ENCODE measurements at places on chromosomes 11 and 22. TPM values are rescaled to one million over a fixed set of nuclear protein-coding genes. Genes with fewer than 3 reads are reported as not detected.

DNA sequence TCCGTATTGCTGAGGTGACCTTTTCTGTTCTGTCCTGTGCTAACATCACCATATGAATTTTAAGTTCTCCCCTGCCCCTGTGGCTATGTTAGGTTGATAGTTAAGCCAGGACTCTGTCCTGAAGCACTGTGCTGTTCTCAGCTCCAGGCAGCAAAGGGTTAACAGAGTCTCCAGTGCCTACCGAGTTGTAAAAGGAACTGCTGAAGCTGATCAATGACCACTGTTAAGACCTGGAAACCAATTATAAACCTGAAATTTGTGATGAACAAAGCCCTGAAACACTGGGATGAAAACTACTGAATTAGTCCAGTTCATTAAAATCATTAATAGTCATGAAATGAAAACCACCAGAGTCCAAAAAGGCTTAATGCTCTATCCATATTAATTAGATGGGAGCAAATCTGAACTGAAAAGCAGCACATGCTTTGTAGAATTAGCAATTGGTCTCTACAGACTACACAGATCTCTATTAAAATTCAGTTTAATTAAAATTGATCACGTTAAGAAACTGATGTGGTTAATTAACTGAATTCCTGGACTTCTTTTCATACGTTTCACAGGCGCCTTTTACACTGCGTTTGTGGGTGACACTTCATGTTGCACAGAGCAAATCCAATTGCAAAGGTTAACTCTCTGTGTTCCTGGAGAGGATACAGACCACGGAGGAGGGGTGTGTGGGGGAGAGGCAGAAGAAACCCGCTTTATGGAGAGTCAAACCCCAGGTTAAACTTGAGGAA lies 188.5 kb upstream of the MPPED2 start:
- no peak for DNase-seq

GRCh38 chr11:291281-292210 lies 2.6 kb downstream of the PGGHG start:
- no peak for DNase-seq

GRCh38 chr11:95729462-95729861 lies 60.1 kb downstream of the FAM76B start:
- DNase-seq = no peak

GRCh38 chr22:50141462-50141861 lies 29.1 kb upstream of the PANX2 start:
- no peak for DNase-seq

Gene UCP3
- total RNA-seq = 0.24 TPM

DNA sequence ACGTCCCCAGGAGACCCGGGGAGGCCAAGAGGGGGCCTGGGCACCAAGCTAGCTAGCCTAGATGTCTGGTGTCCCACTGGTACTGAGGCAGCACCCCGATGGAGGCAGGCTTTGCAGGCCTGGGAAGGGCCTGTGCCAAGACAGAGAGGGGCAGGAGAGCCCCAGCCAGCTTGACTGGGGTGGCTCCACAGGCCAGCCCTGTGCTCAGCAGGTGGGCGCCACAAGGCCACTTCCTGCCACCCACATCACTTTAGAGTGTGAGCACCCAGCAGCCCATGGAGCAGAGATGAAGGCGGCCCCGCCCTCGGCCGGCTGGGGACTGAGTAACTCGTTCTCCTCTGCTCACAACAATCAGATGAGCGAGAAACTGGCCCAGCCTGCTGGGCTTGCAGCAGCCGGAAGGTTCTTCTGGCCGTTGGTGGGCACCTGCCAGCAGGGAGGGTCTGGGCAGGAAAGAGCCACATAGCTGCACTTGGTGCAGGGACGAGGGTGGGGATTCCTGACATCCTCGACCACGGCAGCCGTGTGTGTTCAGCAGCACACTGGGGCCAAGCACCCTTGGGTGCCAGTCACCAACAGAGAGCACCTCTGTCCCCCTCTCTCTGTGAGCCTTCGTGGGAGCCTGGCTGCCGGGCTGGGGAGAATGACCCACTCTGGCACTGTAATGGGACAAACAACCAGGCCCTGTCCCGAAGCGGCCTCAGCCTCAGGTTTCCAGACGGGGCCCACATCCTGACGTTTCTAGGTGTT lies 7.6 kb downstream of the OSBPL5 start:
- no peak for DNase-seq

GRCh38 chr11:126497581-126498122 lies 142.2 kb downstream of the ST3GAL4 start:
- DNase-seq = peak; percentile 68

DNA sequence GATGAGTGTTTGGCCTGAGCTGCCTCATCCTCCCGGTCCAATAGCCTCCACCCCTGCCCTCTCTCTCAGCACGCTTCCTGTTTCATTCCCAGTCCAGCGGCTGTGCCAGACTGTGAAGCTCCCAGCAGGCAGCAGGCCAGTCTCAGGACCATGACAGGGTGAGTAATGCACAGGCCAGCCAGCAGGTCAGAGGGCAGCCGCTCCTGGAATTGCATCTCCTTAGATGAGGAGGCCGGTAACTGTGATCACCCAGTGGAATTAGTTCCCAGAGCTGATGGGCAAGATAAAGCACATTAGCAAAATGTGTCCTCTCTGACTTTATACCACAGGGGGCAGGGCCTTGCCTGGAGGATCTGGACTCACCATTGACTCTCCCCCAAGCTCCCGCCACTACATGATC lies 251.2 kb downstream of the ETS1 start:
- no peak for DNase-seq

GRCh38 chr11:75275581-75275980 lies 35.0 kb downstream of the TPBGL start:
- DNase-seq = peak; percentile 44

Gene ACTN3
- total RNA-seq = not detected

DNA sequence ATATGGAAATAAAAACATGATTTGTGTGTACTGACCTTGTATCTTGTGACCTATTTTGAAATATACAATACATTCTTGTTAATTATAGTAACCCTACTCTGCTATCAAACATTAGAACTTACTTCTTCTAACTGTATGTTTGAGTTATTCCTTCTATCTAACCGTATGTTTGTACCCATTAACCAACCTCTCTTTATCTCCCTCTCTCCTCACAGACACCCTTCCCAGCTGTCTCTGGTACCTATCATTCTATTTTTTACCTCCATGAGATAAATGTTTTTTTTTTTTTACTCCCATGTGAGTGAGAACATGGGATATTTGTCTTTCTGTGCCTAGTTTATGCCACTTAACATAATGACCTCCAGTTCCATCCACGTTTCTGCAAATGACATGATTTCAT lies 128.7 kb downstream of the DDX10 start:
- no peak for DNase-seq

Gene IFITM10
- total RNA-seq = not detected

- DNase-seq = no peak
Measured at GRCh38 chr11:62600367-62601121, 1.1 kb downstream of the MTA2 start.

DNA sequence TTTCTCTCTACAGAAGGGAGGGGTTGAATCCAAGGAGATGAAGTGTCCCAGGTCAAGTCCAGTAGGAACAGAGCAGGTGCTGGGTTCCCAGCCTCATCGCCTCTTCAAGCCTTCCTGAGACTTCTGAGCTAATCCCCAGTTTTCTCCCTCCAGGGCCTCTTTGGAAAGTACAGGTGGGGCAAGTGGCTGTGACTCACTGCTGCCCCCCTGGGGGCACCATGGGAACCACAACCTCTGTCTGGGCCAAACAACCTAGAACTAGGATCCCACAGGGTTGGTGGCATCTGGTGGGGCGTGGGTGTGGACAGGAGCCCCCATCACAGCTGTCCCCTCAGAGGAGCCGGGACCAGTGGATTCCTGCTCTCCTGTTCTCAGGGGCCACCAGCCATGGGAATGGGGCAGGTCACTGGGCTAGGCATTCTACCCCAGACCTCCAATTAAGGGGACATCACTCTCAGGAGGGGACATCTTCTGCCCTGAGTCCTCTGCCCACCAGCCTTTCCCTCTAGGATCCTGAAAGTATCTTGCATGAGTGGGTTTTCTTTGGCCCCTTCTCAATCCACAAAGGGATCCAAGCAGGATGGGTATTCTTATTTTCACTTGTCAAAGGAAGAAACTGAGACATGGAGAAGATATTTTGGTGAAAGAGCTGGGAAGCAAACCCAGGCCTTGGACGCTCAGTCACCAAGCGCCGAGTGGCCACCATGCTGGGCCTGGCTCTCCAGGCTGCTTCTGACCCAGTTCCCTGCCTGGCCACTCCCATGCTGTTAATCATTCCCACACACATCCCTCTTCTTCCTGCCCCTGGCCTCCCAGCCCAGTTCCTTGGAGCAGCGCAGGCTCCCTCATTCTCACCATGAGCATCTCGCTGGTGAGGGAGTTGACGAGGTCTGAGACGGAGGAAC lies 23.8 kb downstream of the LRRC10B start:
- no peak for DNase-seq

- DNase-seq = no peak
Measured at GRCh38 chr22:18044548-18045271, 20.3 kb upstream of the MICAL3 start.

Gene RAG2
- total RNA-seq = 0.72 TPM

Gene TRIM51
- total RNA-seq = not detected

Gene CENPM
- total RNA-seq = not detected

DNA sequence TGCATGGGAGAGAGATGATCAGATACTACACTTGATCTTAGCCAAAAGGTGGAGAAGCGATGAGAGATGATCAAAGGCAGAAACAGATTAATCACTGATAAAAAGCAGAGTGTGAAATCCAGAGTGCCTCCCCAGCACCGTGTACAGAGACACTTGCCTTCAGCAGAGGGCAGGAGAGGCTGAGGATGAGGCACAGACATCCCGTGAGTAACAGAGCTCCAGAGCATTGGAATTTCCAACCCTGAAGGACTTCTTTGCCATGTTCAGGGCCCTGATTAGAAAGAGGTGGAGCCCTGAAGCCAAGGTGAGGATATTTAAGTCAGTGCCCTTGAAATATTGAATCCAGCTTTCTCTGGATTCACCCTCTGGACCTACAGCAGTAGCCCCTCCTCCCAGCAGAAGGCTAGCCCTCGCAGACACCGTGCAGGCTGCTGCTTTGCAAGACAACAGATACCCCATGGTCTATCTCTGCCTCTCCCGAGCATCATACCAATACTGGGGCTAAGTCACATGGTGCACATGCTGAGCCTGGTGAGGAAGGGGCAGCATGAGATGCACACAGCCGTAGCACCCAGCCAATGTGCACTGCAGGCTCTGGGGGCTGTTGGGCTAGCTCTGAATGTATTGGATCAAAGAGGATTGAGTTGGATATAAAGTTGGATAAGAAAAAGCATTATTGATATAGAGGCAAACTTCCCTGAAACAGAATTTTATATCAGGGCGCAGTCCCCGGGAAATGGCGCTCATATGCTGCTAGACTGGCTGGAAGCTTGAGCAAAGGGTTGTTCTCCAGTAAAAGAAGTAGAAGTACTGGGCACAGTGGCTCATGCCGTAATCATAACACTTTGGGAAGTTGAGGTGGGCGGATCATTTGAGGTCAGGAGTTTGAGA lies 200.3 kb upstream of the B3GAT1 start:
- no peak for DNase-seq

DNA sequence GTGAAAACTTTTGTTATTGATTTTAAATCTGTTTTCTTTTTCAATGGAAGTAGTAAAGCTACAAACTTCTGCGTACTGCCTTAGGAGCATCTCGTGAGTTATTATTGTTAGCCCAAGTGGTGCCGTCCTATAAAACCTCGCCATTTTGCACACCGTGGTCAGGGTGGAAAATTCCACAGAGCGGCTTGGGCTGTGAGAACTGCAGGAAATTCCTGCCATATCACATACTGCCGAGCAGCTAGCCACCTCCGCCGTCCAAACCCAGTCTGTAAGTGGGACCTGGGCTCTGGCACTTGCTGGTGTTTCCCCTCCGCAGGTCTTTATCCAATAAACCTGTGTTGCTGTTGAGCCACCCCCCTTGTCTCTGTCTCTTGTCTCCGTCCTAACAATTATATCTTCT lies 88.0 kb upstream of the POU2AF2 start:
- no peak for DNase-seq

- DNase-seq = peak; percentile 57
Measured at GRCh38 chr11:132064987-132065620, 694.7 kb downstream of the NTM start.

GRCh38 chr11:82810326-82810725 lies 76.7 kb upstream of the FAM181B start:
- no peak for DNase-seq

- DNase-seq = peak; percentile 30
Measured at GRCh38 chr11:27468995-27469695, 3.4 kb downstream of the LGR4 start.

Gene OR5B2
- 3.9 TPM for total RNA-seq

DNA sequence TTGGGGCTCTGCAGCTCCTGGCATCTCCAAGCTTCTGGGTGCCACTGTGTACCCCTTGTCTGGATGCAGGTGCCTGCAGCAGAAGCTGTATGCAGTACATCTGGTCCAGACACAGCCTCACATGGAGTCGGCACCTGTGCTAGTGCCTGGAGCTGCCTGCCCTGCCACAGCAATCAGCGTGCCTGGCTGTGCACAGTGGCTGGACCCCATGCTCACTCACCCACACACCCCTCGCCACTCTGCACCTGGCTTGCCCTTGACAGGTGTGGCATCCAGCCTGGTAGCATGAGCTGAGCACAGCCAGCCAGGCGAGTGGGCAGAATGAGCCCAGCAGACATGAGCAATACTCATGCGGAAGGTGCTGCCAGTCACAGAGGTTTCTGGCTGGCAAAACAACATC lies 19.5 kb upstream of the OR6A2 start:
- no peak for DNase-seq

DNA sequence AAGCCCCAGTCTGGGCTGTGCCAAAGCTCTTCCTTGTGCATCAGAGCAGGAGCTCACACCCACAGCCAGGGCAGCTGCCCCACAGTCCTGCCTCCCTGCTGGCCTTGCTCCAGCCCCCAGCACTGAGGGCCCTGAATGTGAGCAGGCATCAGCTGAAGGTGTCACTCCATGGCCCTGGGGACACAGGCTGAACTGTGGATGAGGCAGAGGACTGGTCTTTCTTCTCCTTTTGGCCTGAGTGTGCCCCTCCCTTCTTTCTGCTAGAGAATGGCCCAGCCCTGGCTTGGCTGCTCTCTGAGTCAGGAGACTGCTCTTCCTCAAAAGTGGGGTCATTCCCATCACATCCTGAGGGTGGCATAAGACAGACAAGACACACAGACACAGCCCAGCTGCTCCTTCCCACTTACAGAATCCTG lies 16.2 kb downstream of the OTOG start:
- DNase-seq = no peak

DNA sequence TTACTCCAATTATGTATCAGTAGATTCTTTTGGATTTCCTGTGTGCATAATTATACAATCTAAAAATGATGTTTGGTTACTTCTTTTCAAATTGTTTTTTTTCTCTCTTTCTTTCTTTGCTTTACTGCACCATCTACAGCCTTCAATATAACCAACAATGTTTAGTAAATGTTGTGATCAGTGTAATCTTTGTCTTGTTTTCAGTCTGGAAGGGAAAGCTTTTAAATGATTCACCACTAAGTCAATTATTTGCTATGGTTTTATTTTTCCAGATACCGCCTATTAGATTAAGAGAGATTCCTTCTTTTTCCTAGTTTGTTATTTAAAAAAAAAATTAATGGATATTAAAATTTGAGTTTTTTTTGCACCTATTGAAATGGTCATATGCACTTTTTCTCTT lies 29.8 kb upstream of the ABTB2 start:
- no peak for DNase-seq

All from umbilical cord (tissue), 2 donors.